ENCODE measurements at places on chromosomes 3 and 15. TPM values are rescaled to one million over a fixed set of nuclear protein-coding genes. Genes with fewer than 3 reads are reported as not detected.

GRCh38 chr3:141367038-141367730, 1.1 kb upstream of the ZBTB38 start:
- DNase-seq, result no peak

The CYP1A1 gene
- 0.58 TPM for total RNA-seq

DNA sequence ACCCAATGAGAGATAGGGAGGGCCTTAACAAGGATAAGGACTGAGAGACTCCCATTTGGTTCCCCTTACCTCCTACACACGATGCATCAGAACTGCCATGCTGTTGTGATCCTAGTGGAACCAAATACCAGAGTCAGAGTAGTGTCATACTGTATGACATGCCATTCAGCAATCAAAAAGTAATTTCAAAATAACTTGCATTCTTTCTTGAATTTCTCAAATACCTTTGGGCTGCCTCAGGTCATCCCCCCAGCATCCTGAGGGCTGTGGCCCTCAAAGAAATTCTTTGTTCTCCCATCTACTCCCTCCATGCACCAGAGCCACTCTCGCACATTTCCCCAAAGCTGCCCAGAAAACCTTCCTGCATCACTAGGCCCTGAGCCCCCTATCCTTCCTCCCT, 68.9 kb upstream of the PPP2R3A start:
- DNase-seq, result no peak

- no peak for DNase-seq
Observed at GRCh38 chr3:151591441-151591840, 130.6 kb upstream of the IGSF10 start.

The ADIPOQ gene
- 5.1 TPM for total RNA-seq

The MYLK gene
- 753 TPM for total RNA-seq

- DNase-seq, result no peak
Observed at GRCh38 chr3:36214460-36214859, 165.8 kb upstream of the STAC start.

The KLHL40 gene
- not detected for total RNA-seq

DNA sequence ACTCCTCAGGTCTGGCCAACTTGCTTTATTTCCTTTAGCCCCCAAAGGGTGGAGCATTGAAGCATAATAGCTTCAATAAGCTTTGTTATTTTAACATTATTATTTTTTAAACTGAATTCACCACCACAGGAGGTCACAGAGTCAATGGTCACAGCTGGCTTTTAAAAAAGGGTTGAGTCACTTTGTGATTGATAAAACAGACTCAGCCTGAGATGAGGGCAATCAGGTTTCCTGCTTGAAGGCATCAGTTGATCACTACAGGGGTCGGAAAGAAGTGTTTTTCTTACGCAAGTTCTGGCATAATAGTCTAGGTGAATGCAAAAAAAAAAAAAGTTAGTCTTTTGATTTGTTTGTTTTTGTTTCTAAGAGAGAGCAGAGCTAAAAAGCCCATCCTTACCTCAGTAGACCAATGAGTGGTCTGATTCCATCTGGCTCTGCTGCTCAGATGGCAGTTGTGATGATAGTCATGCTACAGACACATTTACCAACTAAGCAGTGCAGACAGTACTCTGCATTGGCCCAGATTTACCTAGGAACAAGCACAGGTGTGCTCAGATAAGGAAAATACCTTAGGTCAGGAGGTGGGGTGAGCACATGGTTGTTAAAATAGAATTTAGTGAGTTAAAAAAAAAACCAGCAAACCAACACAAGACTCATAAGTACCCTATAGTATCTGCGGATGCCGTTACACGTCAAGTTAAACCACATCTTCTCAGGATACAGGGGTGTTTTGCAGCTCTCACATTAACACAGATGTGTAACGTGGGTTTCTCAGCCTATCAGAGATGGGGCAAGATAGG, 22.6 kb downstream of the ZNF80 start:
- peak; percentile 33 for DNase-seq

- DNase-seq, result no peak
Observed at GRCh38 chr3:24136624-24137310, 191.7 kb downstream of the NR1D2 start.

- DNase-seq, result no peak
Observed at GRCh38 chr3:27114684-27115083, 254.5 kb downstream of the NEK10 start.

DNA sequence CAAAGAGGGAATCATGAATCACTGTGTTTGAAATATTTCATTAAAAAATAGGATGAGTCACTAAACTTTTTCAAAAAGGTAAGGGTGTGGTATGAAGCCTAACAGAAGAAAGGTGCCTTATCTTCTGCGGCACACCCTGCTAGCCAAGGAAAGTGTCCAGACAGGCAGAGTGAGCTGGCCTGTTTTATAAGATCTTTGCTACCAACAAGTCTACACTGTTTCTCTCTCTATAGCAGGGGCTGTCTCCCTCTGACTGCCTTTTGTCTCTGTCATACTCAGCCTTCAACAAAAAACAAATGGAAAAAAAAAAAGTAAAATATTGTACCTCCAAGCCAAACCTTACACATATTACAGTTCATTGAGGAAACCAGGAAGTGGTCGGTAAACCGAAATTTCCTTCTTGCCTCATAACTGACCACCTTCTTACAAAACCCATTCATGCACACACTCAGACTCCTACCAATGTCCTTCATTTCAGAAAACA, 9.1 kb downstream of the ZDHHC3 start:
- peak; percentile 82 for DNase-seq

Data from stomach (tissue), 19 donors.